NCI-H1417 (cell line): ENCODE measurements at places on chromosomes 13 and 19.

DNA sequence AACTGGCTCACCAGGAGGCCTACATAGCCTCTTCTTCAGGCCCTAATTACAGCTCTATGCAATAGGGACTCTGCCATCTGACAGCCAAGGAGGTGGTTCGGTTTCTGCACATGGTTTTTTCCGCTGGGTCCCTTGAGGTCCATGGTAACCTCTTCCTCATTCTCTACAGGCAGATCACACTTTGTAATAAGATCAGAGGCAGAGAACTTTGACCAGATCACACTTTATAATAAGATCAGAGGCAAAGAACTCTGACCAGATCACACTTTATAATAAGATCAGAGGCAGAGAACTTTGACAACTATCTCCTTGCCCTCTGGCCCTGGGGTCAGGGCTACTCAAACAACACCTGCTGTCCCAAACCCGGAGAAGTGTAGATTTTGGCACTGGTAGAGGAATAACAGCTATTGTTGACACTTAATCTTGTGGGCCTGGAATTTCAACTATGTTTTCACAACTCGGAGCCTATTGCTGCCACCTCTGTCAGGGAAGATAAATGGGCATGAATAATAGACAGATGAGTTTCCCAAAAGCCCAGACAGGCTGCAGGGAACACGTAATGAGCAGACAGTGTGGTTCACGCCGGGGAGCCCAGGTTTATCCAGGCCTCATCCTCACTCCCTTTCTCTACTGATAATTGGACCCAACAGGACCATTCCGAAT, 246.1 kb downstream of the UQCRFS1 start:
- no peak for DNase-seq

DNA sequence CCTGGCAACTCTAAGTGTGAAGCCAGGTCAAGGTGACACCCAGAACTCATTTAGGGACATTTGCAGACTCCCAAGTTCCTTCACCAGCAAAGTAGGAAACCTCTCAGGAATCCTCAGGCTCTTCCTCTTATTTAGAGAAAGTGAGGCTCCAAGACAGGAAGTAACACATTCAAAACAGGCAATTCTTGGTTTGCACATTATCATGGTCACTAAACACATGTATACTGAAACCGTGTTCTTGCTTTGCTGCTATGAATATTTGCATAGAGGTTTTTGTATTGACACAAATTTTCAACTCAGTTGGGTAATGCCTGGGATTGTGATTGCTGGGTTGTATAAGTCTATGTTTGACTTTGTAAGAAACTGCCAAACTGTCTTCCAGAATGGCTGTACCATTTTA, 13.2 kb upstream of the URI1 start:
- DNase-seq = no peak

- peak; percentile 51 for DNase-seq
Measured at GRCh38 chr19:15265850-15266248, 33.6 kb upstream of the EPHX3 start.

GRCh38 chr13:75869981-75870380, 233.9 kb downstream of the LMO7 start:
- no peak for DNase-seq

GRCh38 chr13:57740719-57741118, 109.2 kb downstream of the PCDH17 start:
- no peak for DNase-seq

DNA sequence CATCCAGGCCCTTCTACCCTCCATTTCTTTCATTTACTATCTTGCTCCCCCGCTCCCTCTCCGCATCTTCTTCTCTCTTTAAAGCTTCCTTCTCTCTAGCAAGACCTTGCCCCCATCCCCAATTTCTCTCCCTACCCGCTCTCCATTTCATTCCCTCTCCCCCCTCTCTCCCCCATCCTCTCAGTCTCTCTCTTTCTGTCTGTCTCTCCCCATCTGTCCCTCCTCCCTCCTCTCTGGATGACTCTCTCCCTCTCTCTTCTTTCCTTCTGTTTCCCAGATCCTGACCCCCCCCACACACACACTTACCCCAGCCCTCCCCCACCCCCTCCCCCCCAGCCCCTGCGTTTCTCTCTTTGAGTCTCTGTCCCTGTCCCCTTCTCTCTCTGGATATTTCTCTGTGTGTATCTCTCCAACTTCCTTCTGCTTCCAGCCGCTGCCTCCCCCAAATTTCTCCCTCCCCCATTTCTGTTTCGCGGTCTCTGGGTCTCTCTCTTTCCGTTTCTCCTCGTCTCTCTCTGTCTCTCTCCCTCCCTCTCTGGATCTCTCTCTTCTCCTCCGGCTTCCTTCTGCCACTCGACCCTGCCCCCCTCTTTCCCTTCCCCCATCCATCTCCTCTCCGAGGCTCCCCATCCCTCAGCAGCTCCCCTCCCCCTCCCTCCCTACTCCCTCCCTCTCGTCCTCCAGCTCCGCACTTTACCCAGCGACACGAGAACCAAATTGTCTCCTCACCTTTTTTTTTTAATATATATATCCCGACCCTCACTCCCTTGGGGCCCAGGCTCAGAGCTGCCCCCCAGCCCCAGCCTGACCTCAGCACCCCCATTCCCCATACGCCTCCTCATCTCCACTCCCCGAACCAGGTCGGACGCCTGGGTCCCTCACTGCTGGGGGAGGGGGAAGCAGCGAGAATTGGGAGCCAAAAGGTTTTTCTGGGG, 3.6 kb upstream of the CACNG8 start:
- DNase-seq = no peak

- peak; percentile 94 for DNase-seq
Measured at GRCh38 chr19:13036366-13036976, 41.2 kb downstream of the NFIX start.

- no peak for DNase-seq
Measured at GRCh38 chr19:39192846-39193245, 3.9 kb upstream of the NCCRP1 start.

GRCh38 chr13:79735228-79735627, 254.3 kb downstream of the NDFIP2 start:
- DNase-seq = no peak

- DNase-seq = no peak
Measured at GRCh38 chr13:74032325-74032724, 101.9 kb downstream of the KLF12 start.
